Spleen (tissue), 13 donors: ENCODE measurements at places on chromosomes 12 and 14. TPM values are rescaled to one million over a fixed set of nuclear protein-coding genes. Genes with fewer than 3 reads are reported as not detected.

Gene GLIPR1
- total RNA-seq: 40.9 TPM

Gene PPP1R36
- 0.30 TPM for total RNA-seq

Gene SOX5
- 7.6 TPM for total RNA-seq

Gene KLRK1
- total RNA-seq: 45.4 TPM

Gene SLC15A4
- 37.8 TPM for total RNA-seq

Gene SPTSSA
- 10.2 TPM for total RNA-seq

Gene ANO2
- 14.6 TPM for total RNA-seq

Gene BMP4
- 5.9 TPM for total RNA-seq

Gene TSHR
- 0.32 TPM for total RNA-seq

Gene KLHL33
- total RNA-seq: 0.75 TPM

Gene PCNX1
- total RNA-seq: 107 TPM

Gene CLEC4D
- total RNA-seq: 12.3 TPM

Gene SLC25A47
- not detected for total RNA-seq

Gene PTCSC3
- not detected for total RNA-seq

Gene SMOC1
- 12.5 TPM for total RNA-seq

Gene ADCY4
- 88.2 TPM for total RNA-seq

Gene SLC41A2
- total RNA-seq: 11.8 TPM

Gene ALKBH2
- 18.8 TPM for total RNA-seq

Gene TMTC1
- 137 TPM for total RNA-seq

Gene SLC17A8
- total RNA-seq: not detected

Gene KRT85
- not detected for total RNA-seq

Gene CEBPE
- 1.6 TPM for total RNA-seq

Gene DDX24
- total RNA-seq: 172 TPM

Gene NKX2-1
- not detected for total RNA-seq

Gene SCNN1A
- 0.84 TPM for total RNA-seq

Gene CD163
- 266 TPM for total RNA-seq

Gene KCNJ8
- 7.1 TPM for total RNA-seq

Gene RFX4
- total RNA-seq: not detected

Gene NANOG
- 0.51 TPM for total RNA-seq

Gene ALDH1L2
- total RNA-seq: 5.0 TPM

Gene OLR1
- total RNA-seq: 1.2 TPM
